ENCODE measurements at places on chromosomes 13 and 19.

DNA sequence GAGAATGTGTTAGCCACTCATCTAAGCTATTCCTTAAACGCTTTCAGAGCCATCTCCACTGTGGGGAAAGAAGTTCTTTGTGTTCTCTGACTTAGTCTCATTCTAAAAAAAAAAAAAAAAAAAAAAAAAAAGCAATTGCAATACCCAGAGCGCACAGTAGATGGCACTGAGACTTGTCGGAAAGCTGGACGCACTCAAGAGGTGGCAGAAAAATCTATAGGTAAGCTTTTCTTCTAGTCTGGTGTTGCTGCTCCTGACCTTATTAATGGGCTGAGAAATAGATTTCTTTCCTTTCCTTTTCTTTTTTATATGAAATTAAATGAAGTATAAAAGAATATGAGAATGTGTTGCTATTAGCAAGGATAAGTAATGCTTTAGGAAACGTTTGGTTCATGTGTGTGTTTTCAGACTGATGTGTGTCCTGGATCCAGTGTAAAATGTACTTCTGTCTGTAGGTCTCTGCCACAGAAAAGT, 4.7 kb upstream of the GJB2 start:
- peak; percentile 38 for DNase-seq

DNA sequence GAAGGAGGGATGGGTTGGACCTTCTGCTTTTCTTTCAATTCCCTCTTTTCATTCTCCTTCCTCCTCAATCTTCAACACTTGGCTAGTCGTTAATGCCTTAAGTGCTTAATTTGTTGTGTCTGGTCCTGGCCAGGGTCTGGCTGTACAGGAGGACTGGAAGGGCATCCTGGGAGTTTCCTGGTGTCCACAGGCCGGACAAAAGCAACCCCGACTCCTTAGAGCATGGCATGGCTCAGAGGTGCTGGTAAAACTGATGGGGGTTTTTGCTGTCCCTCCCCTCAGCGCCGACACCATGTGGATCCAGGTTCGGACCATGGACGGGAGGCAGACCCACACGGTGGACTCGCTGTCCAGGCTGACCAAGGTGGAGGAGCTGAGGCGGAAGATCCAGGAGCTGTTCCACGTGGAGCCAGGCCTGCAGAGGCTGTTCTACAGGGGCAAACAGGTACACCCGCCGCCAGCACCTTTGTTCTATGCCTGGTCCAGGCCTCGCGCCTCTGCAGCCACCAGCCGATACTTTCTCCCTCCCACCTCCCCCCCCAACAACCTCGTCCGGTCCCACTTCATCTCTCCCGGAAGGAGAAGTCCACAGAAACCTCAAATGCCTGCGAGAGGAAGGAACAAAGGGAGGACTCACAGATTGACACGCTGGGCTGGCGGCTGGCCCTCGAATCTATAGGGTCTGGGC, 1.4 kb downstream of the UHRF1 start:
- DNase-seq = peak; percentile 53

- DNase-seq = no peak
These were observed 147.1 kb downstream of the NUFIP1 start for GRCh38 chr13:44842158-44842557.

GRCh38 chr13:110164706-110165105, 142.3 kb downstream of the COL4A1 start:
- no peak for DNase-seq

- peak; percentile 58 for DNase-seq
These were observed 68.7 kb downstream of the ZAR1L start for GRCh38 chr13:32246468-32246867.

- no peak for DNase-seq
These were observed 1.4 kb downstream of the FFAR1 start for GRCh38 chr19:35348911-35349611.

DNA sequence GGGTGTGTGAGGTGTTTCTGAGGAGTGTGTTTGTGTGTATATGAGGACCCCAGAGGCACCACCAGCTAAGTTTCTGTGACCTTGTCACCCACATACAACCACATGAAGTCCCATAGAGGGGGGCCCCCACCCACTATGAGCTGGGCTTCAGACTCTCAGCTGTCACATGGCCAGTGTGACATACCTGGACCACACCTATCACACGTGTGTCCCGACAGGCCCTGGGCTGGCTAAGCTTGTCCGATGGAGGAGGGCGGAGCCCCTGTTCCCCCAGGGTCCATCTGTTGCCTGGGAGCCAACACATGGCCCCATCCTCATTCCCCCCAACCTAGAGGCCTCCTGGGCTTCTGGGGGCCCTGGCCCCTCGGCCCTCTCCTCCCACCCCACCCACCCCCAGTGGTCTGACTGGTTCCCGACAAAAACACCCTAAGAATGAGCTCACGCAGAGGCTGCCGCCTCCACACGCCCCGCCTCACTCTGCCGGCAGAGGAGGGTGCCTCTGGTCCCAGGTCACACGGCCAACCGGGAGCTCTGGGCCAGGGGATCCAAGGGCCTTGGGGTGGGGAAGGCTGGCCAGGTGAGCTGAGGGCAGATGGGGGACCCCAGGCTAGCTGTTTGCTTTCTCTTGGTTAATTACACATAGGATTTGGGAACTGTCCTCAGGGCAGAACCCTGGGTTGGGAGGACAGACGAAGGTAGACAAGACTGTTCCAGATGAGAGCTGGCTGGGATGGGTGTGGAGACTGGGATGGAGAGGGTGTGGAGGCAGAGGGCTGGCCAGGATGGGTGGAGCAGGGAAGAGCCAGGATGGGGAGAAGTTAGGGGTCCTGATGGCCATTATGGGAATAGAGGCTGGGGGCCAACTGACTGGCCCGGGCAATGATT, 4.3 kb downstream of the KLC3 start:
- DNase-seq = no peak

GRCh38 chr19:36093687-36094086, 17.3 kb upstream of the OVOL3 start:
- DNase-seq = no peak

DNA sequence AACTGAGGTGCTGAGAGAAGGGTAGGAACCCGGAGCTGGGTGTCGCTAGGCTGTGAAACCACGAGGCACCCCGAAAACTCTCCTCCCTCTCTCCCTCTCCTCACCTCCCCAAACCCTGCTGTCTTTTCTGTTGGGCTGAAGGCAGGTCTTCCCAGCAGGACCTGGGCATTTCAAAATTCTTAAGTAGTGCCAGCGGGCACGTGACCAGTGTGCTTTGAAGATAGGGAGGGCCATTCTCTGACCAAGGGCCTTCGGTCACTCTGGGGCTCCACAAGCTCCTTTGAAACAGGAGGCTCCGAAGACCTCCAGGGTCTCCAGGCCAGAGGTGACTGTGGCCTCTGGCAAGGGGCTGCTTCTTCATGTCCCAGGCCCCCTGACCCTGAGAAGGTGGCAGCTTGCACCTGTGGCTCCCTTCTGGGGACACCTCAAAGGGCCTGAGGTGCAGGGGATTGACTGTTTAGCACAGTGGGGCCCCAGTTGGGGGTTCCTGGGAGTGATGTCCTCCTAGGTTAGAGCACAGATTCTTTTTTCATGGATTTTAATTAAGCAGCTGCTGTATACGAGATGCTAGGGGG, 48.3 kb downstream of the DNM2 start:
- DNase-seq = no peak

GRCh38 chr19:34504809-34505291, 23.3 kb downstream of the WTIP start:
- no peak for DNase-seq

DNA sequence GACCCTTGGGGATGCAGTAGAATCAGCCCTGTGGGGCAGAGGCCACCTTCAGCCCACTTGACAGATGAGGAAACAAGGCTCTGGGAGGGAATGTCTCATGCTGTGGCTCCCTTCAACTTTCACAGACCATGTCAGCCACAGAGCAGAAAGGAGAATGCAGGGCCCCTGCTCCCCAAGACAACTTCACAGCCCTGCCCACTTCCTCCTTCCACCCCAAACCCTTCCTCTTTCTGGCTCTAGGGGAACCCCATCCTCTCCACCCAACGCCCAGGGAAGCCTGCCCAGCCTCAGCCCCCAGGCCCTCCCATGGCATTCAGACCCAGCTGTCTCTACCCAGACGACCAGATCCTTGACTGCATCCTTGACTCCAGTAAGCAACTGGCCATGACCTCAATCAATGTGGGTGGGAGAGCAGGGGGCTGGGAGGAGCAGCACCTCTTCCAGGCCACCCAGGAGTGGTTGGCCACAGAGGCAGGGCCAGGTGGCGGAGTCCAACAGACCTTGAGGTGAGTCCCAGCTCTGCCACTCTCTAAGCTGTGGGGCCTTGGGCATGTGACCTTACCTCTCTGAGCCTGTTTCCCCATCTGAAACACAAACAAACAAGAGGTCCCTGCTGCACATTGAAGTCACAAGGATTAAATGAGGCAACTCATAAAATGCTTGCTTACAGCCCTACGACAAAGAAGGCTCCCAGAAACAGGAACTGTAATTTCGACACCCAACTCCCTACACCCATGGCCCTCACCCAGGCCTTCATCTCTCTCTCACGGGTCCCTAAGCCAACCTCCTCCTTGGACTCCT, 15.8 kb downstream of the DEDD2 start:
- peak; percentile 68 for DNase-seq

GRCh38 chr13:24165746-24166145, 5.2 kb downstream of the SPATA13 start:
- DNase-seq = no peak

DNA sequence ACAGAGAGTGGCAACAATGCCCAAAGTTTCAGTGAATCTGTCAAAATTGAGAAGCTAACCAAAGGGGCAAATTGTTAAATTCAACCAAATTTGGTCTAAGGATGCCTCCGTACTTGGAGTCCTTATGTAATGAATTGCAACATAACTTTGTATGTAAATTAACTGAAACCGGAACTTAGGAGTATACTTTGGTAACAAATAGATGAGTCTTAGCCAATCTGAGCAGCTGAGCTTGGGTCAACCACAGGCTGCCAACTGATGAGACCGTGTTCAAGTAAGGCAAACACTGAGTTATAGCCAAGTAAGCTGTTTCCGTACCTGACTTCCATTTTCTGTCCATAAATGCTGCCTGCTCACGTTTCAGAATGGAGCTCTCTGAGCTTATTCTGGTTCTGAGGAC, 5.3 kb downstream of the VWA8 start:
- DNase-seq = no peak

Measured in activated CD8-positive, alpha-beta T cell treated with anti-CD3 and anti-CD28 coated beads, Interleukin-2, amount 10 ng/mL, durations not matched to agents 7 days and 5 days (primary cell).